ENCODE measurements at places on chromosomes 2 and 18.

DNA sequence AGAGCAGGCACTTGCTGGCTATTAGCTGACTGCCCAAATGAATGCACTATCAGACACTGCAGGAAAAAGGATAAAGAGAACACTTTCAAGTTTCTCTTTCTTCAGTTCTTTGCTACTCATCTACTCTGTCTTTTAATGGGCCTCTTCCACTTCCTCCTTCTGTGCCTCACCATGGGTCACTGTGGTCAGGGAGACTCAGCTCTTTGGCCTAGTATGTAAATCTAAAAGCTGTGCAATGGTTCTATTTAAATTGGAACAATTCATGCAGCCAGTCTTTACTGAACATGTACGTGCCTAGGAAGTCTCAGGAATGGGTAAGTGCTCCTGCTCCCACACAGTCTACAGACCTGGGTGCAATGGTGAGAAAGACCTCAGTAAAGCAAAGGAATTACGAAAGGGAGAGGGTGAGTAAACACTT is 79.1 kb upstream of the DNMT3A start:
- DNase-seq, result no peak

- DNase-seq, result no peak
Observed at GRCh38 chr2:152549423-152549822, 167.8 kb downstream of the PRPF40A start.

GRCh38 chr2:71620851-71621251 is 167.5 kb downstream of the DYSF start:
- no peak for DNase-seq

DNA sequence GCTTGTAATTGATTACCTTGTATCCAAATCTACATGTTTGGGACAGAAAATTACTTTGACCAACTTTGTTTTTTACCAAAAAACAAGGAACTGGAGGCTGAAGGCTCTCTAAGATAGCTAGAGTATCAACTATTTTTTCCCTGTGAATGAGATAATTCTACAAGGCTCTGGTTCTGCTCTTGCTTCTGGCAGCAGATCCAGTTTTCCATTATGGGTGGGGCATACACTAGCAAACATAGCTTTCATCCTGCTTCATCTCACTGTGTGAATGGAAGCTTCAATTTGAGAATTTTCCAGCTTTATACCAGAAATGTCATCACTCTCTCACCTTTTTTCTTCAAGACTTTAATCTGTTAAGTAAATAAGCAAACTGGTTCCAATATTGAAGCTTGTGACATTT is 249.7 kb downstream of the RPRM start:
- no peak for DNase-seq

DNA sequence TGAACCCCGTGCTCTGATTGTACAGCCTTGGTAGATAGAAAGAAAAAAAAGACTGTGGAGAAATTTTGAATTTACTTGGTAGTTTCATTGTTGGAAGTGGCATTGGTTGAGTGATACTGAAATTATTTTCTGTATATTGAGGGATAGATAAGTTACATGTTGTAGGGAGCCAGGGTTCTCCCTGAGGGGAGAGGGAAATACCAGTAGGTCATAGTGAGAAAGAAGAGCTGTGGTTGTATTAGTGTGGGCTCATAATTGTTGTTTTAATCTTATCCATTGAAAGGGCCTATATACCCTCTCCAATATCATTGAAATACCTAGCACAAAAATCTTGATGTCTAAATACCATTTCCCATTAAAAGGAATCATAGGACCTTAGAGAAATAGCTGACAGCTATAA is 16.9 kb upstream of the RAB31 start:
- no peak for DNase-seq

- no peak for DNase-seq
Observed at GRCh38 chr2:3806168-3806567, 102.8 kb downstream of the DCDC2C start.

DNA sequence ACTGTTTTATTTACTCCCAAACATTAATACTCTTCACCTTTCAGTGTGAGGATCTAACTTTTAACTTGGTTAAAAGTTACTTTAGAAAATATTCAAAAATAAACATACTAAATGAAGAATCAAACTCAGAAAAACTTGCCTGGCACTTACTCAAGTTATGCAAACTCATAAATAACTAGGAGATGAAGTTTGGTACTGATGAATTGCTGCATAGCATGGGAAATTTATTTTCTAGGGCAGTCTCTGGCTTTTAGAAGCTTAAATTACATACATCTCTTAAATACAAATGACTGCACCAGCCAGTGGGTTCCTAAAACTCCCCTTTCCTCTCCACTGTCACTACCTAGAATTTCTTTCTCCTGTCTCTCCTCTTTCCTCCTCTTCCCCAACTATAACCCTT is 46.7 kb upstream of the CREB1 start:
- DNase-seq, result no peak

DNA sequence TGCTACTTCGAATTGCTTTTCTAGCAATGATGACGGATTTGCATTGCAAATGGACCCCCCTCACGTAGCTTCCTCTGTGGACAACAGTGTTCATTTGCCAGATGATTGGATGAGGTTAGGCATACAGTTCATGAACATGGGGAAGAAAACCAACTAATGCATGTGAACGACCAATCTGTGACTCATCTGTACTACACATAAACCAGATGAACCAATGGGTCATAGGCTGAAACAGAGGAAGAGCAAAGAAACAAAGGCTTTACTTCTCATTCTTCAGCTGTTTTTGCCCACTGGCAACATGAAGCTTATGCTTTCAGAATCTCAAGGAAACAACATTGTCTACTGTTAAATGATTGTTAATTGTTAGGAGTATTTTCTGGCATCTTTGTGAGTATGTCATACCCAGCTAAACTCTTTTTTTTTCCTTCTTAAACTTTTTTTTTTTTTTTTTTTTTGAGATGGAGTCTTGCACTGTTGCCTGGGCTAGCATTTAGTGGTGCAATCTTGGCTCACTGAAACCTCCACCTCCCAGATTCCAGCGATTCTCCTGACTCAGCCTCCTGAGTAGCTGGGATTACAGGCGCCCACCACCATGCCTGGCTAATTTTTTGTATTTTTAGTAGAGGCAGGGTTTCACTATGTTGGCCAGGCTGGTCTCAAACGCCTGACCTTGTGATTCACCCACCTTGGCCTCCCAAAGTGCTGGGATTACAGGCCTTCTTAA is 35.5 kb downstream of the EFEMP1 start:
- no peak for DNase-seq

GRCh38 chr2:46294176-46294836 is 2.9 kb upstream of the EPAS1 start:
- no peak for DNase-seq

DNA sequence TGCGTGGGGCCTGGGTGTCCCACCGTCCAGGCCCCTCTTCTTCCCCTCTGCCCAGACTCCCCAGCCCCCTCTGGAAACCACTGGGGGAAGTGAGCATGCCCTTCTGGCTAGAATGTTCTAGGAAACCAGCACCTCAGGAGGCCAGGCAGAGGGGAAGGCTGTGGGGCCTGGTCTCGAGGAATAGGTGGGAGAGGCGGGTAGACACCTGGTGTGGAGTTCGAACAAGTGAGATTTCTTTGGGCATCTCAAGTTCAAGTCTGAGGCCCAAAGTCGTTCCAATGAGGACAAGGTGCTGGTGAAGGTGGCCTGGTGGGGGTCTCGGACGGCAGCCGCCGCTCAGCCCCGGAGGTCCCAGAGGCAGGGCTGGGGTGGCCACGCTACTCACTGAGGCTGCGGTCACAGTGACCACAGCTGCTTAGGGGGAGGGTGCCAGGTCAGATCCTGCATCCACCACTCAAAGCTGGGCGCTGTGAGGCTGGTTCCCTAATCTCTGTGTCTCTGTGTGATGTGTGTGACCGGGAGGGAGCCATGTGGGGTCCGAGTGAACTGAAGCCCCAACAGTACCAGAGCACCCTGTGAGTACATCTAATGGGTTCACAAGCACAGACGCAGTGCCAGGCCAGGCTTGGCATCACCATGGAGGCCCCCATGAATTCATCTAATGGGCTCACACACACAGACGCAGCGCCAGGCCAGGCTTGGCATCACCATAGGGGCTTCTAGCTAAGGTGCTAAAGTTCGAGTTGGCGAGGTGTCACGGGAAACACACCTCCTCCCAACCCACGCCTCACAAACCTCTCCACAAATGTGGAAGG is 26.5 kb upstream of the PXDN start:
- no peak for DNase-seq

- DNase-seq, result no peak
Observed at GRCh38 chr18:30639361-30639760, 403.2 kb downstream of the DSC3 start.

DNA sequence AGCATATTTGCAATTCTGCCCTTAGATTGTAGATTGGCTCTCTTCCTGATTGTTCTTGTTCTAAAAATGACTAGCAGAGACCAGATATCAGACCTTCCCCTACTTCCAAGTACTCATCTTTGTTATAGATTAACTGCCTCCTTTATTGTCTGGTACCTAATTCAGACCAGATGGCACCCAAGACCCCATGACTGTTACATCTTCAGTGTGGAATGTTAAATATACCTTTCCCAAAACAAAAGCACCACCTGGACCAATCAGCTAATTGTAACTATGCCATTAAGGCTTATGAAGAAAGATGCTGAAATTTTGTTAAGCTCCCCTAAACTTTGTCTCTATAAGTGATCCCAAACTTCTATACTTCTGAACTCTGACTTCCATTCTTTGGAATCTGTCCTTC is 12.0 kb upstream of the TFPI start:
- no peak for DNase-seq

GRCh38 chr2:63270717-63271116 is 220.1 kb downstream of the OTX1 start:
- DNase-seq, result no peak

DNA sequence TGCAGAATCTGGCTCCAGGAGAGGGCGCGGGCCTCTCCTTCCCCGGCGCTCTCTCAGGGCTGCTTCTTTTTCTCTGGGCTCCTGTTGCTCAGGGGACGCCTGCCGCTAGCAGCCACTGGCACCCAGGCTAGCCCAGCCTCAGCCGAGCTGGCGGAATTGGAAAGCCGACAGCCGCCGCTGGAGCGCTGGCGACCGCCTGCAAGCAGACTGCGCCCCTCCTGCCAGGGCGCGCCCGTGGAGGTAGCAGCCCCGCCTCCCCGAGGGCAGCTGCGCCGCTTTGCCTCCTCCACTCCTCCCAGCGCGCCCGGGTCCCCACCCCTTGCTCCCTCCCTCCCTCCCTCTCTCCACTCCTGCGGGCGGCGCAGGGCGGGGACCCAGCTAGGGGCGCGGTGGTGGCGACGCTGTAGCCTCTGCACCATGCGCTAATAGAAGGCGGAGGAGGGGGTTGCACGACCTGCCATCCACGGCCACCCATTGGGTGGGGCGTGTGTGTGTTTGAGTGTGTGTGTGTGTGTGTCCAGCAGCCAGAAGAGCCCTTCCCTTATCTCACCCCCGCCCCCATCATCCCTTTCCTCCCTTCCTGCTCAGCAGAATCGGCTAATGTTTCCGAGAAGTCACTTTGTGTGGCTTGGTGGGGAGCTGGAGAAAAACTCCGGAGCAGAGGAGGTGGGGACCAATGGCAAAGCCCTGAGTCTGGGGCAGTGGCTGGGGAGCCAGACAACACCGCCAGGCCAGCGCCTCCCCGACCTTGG is at the start of gene SCN9A:
TSS of gene SCN9A (minus strand) at position 209 of the 752 bp plus-strand sequence. CDS start 64,188 bp downstream, outside the sequence.
- DNase-seq, result no peak

- DNase-seq, result no peak
Observed at GRCh38 chr18:42480441-42480840, 525.4 kb downstream of the PIK3C3 start.

- no peak for DNase-seq
Observed at GRCh38 chr18:67650686-67651385, 134.3 kb upstream of the DSEL start.

All from CD4-positive, alpha-beta memory T cell (primary cell).